ENCODE measurements at places on chromosomes 5 and 9.
A peak's percentile ranks its signal among the peaks of the same experiment; 100 is the strongest.

DNA sequence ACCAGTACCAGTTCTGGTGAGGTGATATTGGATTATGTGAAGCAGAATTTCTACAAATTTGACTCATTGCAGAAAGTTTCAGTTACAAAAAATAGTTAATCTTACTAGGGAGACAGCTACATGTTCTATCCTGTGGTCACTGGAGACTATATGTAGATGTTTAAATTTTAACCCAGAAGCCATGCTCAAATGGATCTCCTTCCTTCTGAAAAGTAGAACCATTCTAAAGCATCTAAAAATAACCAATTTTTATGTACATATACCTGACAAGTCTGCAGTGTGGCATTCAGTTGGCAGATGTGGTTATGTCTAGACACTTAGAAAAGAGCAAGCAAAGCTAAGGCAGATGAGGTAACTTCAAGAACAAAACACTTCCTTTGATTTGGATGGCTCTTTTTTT is 65.5 kb upstream of the POU4F3 start:
- DNase-seq, result no peak

DNA sequence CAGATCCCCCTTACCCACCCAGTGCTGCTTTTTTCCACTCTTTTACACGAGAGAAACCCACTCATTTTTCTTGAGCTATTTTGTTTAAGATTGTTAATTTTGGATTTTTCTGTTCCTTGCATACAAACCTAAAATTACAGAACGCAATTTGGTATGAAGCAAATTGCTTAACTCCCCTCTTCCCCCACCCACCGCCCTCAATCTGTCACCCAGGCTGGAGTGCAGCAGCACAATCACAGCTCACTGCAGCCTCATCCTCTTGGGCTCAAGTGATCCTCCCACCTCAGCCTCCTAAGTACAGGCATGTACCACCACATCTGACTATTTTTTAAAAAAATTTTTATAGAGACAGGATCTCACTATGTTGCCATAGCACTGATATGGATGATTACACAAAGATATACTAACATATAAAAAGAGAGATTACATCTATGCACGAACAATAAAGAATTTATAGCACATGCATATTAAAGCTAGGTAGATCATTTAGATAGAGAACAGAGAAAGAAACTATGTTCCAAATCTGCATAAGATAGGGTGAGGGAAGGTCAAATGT is 203.6 kb downstream of the PIK3R1 start:
- DNase-seq, result no peak

- peak; percentile 32 for DNase-seq
Measured at GRCh38 chr9:36407122-36407723, 7.2 kb upstream of the RNF38 start.

- no peak for DNase-seq
Measured at GRCh38 chr5:149381986-149382338, 2.9 kb upstream of the IL17B start.

- no peak for DNase-seq
Measured at GRCh38 chr5:174448041-174448440, 276.3 kb upstream of the MSX2 start.

DNA sequence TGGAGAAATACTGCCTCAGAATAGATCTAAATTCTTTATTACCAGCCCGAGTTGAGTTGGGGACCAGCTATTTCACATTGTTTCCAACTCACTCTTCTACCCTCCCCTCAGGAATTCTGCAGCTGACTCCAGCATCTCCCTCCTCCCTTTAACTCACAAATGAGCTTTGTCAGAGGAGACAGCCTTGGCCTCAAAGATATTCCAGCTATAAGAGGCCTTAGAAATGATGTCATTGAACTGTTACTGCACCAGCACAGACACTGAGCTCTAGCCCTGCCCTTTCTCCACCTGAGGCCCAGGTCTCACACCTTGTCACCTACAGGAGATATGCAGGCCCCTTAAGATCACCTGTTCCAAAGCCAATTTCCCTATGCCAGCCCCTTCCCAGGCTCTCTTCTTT is 78.4 kb upstream of the ATP10B start:
- DNase-seq, result no peak

GRCh38 chr9:89686126-89686525 is 81.3 kb downstream of the GADD45G start:
- DNase-seq, result no peak

- DNase-seq, result no peak
Measured at GRCh38 chr9:83299094-83299493, 236.2 kb upstream of the RASEF start.

DNA sequence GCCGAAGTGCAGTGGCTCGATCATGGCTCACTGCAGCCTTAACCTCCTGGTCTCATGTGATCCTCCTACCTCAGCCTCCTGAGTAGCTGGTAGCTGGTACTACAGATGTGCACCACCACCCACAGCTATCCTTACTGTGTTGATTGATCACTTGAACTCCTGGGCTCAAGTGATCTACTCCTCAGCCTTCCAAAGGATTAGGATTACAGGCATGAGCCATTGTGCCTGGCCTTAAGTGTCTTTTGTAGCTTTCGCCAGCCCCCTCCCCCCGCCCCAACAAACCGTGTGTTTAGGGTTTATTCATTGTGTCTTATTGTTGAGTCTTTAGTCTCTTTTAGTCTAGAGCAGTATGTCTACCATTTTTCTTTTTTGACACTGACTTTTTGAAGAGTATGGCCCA is 33.1 kb downstream of the SPIN1 start:
- DNase-seq, result no peak

- DNase-seq, result no peak
Measured at GRCh38 chr5:62600560-62601252, 22.1 kb downstream of the LRRC70 start.

DNA sequence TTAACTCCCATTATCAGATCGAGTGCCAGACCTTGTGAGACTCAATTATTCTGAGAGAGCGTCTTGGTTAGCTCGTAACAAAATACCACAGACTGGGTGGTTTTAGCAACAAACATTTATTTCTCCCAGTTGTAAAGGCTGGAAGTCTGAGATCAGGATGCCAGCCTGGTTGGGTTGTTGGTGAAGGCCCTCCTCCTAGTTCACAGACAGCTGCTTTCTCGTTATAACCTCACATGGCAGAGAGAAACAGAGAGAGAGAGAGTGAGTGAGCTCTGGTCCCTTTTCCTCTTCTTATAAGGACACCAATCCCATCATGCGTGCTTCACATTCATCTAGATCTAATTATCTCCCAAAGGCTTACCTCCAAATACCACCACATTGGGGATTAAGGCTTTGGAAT is 114.2 kb upstream of the SLC24A2 start:
- DNase-seq, result no peak

- no peak for DNase-seq
Measured at GRCh38 chr5:3101561-3101960, 350.1 kb upstream of the IRX2 start.

DNA sequence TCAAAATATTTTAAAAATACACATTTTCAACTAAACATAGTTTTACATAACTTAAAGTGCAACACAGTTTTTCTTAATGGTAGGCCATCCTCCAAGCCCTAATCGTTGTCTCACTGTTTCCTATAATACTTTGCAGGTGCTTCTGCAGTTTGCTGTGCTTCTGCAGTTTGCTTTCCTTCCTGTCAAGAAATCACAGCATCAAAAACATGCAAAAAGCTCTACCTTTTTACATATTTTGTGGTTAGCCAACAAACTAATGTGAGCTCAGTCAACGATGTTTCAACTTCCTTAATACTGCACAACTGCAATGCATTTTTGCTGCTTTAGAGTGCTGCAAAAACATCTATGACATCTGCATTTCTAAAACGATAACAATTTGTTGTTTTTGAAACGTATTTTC is 25.2 kb downstream of the EMB start:
- no peak for DNase-seq

DNA sequence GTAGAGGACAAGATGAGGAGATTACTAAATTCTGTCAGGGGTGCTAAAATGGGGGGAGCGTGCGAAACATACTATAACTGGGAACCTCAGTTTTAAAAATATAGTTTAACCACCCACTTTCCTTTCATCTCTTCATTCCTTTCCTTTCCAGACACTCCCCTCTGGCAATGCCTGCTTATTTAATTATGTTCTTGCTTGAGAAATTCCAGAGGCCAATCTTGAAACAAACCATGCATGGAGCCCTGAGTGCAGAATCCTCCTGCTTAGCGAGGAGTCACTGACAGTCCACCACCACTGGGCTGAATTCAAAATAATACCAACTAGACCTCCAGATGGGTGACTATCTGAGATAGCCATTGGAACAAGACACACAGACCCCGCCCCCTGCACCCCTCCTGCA is 29.7 kb upstream of the C9orf72 start:
- DNase-seq, result no peak

- DNase-seq, result no peak
Measured at GRCh38 chr9:28502189-28502588, 928.9 kb upstream of the C9orf72 start.

DNA sequence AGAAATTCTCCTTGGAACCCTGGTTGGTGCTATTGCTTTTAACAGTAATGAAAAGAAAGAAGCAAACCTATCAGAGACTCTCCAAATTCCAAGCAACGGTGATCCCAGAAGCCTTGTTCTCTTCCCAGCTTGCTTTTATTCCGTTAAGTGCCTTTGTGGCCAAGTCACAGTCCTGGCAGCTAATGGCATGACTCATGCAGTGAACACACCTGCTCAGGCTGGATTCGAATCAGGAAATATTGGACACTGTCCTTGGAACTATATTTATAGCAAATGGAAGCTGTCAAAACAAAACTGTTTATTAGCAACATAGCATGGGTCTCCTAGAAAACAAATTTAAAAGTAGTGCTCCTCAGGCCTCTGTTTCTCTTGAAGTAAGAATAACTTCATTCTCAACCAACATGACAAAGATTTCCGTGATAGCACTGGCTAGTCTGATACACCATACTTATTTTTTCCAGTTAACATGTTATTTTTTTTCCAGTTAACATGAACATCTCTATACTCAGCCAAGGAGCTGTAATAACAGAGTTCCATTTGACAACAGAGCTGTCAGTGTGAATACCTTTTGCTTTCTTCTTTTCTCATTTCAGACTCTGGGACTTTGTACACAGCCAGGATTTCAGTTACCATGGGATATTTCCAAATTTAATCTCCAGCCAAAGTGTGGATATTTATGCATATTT is 502.4 kb downstream of the GADD45G start:
- DNase-seq, result no peak

GRCh38 chr9:112377684-112378327 is 2.1 kb upstream of the HSDL2 start:
- DNase-seq, result no peak

GRCh38 chr5:170132269-170132975 is 26.7 kb downstream of the FOXI1 start:
- no peak for DNase-seq

DNA sequence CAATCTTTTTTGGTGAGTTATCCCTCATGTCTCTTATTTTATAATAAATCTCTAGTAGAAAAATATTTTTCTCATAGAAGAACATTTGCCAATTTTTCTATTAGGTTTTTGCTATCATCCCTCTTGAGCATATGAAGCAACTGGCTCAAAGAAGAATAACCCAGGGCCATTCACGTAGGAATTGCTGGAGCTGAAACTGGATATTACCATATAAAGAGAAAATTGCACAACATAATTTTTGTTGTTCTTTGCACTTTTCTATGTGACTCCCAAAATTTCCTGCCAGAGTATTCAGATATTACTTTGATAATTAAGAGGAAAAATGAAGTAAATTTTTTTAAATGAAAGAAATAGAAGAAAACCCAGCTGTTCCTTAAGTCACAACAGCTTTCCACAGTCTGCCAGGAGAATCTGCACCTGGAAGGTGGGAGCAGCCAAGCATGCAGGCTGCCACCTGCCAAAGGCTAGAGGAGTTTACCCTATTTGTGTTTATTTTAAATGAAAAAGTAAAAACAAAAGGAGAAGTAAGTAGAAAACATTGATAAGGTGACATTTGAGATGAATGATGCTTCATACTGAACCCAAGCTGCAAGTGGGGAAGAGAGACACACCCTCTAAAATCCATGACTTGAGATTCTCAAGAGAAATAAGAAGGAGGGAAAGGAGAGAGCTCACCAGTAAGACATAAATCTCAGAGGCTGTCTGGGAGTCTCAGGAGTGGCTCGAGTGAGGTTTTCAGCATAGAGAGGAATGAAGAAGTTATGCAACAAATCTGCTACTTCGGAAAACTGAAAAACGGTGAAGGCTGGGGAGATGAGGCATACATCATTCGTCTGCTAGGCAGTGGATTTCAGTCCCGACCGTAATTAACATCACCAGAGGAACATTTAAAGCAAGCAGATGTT is 31.5 kb upstream of the FREM1 start:
- DNase-seq, result no peak

DNA sequence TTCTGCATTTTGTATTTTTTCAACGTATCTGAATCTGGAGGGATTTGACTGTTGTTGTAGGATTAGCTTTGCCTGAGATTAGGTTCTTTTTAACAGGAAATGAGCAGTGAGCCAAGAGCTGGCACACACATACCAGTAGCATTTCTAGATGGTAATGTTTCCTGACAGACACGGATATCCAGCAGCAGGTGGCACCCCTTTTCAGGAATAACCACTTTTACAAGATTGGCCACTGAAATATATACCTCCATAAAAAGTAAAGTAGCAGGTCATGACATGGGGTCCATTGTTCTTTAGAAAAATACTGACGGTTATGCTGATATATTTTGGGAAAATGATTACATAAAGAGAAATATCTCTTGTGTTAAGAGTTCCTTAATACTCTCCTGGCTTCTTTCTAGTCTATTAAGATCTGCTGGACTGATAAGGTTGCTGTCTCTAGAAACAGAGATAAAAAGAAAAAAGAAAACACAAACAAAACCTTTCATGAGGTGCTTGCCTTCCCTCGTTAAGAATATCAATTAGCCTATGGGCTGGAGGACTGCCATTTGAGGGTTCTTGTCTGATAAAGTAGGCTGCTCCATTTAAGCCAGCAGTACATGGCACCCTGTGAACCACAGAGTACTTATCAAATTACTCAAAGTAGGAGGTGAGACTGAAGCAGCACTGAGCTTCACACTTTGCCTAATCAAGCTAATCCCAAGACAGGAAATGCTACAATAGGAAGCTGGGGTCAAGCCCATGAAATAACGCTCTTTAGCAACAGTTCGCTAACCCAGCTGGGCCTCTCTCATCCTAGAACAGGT is 101.6 kb upstream of the PCA3 start:
- DNase-seq, result no peak

GRCh38 chr9:119184265-119184936 is 184.8 kb downstream of the BRINP1 start:
- DNase-seq, result no peak

DNA sequence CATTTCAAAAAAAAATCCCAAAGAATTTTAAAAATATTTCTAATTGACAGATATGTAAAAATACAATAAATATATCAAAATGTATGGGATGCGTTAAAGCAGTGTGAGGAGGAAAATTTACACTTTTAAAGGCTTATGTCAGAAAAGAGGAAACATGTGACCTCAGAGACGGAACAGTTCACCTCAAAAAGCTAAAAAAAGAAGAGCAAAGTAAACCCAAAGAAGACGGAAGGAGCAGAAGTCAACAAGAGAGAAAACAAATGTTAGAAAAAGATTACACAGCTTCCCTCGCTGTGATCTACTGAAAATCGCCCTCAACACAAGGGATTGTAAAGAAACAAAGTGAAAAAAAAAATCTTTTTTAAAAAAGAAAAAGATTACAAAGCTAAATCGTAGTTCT is 186.9 kb downstream of the AUH start:
- DNase-seq, result no peak
